Activated T-helper 9 cell treated with anti-CD3 and anti-CD28 coated beads, Interleukin-2, amount 50 U/mL, for 16 hours (primary cell): ENCODE measurements at places on chromosomes 6 and 20.
A peak's percentile ranks its signal among the peaks of the same experiment; 100 is the strongest.

- no peak for DNase-seq
These were observed 374.3 kb downstream of the LAMA2 start for GRCh38 chr6:129257196-129257595.

DNA sequence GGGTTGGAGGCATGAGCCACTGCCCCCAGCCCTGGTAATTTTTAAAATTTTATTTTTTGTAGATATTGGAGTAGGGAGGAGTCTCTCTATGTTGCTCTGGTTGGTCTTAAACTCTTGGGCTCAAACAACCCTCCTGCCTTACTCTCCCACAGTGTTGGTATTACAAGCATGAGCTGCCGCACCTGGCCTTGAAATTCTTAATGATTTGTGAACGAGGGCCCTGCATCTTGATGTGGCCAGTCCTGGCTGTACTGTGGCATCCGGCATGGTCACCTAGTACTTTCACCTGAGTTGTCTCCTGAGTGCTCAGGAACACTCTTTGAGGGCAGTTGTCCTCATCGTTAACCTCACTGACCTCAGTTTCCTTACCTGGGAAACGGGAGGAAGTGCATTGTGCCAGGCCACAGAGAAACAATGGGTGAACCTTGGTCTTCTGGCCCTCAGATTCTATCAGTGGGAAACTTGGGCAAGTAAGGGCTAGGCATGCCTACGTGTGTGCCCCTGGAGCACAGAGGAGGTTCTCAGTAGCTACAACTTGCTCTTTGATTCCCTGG is 19.5 kb downstream of the CEBPB start:
- DNase-seq, result no peak

DNA sequence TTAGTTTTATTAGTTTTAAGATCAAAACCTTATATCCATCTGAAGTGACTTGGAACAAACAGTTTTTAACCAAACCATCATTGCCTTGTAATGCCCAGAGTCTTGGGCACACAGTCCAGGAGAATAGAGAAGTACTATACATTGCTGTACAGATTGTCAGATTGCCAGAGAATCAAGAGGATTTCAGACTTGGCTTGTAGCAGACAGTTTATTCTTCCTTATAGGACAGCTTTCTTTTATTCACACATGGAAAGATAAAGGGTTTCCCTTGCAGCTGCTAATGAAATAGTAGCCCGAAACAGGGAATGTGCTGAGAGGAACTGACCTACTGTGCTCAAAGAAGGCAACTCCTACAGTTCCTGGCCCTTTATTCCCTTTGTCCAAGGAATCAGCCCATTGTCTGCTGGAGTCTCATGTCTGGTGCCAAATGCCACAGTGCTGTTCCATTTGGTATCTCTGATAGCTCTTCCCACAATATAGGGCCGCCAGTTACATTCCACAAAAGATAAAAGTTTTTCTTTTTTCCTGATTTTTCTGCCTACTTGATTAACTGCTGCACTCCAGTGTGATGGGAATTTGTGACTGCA is 30.6 kb downstream of the DCBLD1 start:
- no peak for DNase-seq

DNA sequence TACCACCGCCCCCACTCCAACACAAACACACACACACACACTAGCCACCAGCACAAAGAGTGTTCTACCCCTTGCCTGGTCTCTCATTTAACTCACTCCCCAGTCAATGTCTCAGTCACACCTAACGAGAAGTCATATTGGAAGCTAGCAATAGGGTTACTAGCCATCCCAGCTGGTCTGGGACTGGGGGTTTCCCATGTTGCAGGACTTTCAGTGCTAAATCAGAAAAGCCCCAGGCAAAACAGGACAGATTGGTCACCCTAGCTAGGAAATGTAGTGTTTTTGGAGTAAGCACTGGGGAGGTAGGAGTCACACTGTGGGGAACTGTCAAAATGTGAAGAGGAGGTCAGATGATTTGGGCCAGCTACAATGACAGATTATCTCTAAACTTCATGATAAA is 158.1 kb downstream of the UNC5CL start:
- DNase-seq, result no peak

- DNase-seq, result no peak
These were observed 139.9 kb downstream of the MOXD1 start for GRCh38 chr6:132261354-132261753.

DNA sequence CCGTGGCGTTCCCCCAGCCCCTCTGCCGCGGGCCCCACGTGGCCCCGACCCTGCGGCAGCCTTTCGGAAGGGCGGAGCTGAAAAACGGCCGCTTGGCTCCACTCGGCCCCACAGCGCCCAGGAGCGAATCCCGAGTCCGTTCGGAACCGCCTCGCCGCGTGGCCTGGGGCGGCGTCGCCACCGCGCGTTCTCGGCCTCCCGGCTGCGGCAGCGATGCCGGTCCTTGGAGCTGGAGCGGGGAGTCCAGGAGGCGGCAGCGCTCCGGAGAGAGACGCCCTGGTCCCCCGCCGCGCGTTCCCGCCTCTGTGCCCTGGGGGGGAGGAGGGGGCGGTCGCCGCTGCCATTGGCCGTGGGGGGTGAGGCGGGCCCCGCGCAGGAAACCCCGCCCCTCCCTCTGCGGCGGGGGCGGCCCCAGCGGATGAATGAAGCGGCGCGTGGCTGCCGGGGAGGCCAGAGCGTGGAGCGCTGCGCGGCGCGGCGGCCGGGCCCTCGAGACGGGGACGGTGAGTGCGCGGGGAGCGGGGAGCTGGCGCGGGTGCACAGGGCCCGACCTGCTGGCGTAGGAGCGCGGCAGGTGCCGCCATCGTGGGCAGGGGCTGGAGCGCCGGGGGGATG is at the start of gene SLCO4A1:
SLCO4A1 (plus strand) TSS at position 453 of the 615 bp plus-strand sequence. CDS start 13,952 bp downstream, outside the sequence.
- peak; percentile 81 for DNase-seq

- no peak for DNase-seq
These were observed 280.3 kb upstream of the SYNCRIP start for GRCh38 chr6:85923013-85923430.

DNA sequence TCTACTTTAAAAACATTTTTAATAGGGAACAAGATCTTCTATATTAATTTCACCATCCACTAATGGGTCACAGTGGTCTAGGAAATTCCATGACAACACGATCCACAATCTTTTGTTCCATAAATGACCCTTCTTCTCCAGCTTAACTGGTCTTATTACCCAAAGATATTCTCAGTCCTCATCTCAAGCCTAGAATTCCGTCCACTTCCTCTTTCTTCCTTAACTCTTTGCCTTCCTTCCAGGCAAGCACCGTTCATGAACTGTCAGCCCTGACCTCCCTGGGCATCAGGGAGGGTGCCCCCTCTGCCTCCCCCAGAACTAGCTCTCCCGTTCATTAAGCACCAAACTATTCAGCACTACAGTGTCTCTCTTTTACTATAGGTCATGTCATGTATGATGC is 8.0 kb downstream of the SAYSD1 start:
- no peak for DNase-seq

GRCh38 chr20:63139837-63140236 is 76.1 kb downstream of the YTHDF1 start:
- no peak for DNase-seq

DNA sequence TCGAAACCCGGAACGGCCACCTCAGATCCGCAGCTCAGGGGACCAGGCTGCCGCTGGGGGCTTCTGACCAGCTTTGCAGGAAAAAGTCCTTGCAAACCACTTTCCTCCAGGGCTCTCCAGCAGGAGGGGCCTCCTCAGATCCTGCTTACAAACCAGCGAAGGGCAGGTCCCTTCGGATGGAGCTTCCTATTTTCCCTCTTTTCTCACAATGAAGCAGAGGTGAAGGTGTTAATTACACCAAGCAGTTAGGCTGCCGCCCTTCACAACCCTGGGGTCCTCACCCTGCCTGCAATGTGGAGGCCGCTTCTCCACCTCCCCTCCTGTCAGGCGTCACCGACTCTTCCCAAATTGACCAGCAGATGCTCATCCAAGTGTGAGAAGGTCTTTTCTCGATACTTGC is 5.7 kb downstream of the ARHGAP40 start:
- no peak for DNase-seq

GRCh38 chr6:135328136-135328535 is 147.0 kb downstream of the MYB start:
- DNase-seq, result no peak

GRCh38 chr20:58019027-58019849 is 209.2 kb downstream of the ANKRD60 start:
- DNase-seq, result no peak
